Bronchus fibroblast of lung (primary cell): ENCODE measurements at places on chromosomes 11 and 22. TPM values are rescaled to one million over a fixed set of nuclear protein-coding genes. Genes with fewer than 3 reads are reported as not detected.

TMEM86A gene
- total RNA-seq = 0.45 and 0.50 TPM in 2 replicates

OR51I1 gene
- not detected in 2 replicates for total RNA-seq

POLD3 gene
- total RNA-seq = 11.3 and 20.0 TPM in 2 replicates

GTSE1 gene
- 20.2 and 23.5 TPM in 2 replicates for total RNA-seq

OR56A1 gene
- total RNA-seq = not detected in 2 replicates

GLYATL1B gene
- total RNA-seq = not detected in 2 replicates

ASCC2 gene
- 29.6 and 31.3 TPM in 2 replicates for total RNA-seq
